ENCODE measurements at places on chromosomes 3 and 15.

GRCh38 chr3:191329654-191330529 lies at the start of gene UTS2B:
TSS of gene UTS2B (minus strand) at chr3:191330526. CDS start at chr3:191282189, 48,337 bp downstream.
- DNase-seq: peak; percentile 17

DNA sequence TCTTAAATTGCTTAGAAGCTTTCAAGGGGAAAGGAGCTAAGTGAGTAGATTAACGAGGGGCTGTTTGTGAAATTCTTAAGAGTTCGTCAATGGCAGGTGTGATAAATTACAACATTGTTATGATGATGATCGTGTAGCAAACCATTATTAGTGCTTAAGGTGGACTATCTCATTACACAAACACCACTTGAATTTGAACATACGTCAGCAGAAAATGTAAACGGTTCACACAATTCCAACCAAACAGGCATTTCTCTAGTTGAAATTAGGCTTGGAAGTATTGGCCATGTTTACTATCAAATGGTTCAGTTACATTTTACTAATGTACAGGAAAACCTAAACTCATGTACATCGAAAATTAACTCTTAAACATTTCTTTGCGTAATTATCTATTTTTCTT lies 102.8 kb downstream of the PYDC2 start:
- DNase-seq: no peak

GRCh38 chr3:71016178-71016845 lies 567.2 kb downstream of the FOXP1 start:
- no peak for DNase-seq

- DNase-seq: no peak
Observed at GRCh38 chr15:40289140-40289775, 6.4 kb upstream of the ANKRD63 start.

DNA sequence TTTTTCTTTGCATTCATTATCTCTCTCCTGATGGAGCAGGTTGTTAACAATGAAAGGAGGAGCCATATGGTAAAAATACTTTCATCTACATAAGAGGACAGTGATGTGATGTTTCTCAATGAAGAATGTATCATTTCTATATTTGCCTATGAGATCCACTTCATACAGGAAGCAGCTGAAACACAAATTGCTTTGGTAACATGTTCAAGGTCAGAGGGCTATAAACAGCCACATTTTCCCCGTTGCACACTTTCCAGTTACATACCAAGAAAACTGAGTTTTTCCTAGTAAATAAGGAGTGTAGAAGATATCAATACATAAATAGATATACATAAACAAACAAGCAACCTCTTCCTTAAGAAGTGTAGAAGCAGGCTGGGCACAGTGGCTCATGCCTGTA lies 32.6 kb upstream of the GYG1 start:
- no peak for DNase-seq

- no peak for DNase-seq
Observed at GRCh38 chr3:63611382-63611781, 41.1 kb upstream of the SNTN start.

- no peak for DNase-seq
Observed at GRCh38 chr3:63927422-63928280, 15.5 kb upstream of the SCAANT1 start.

Data from DMS 273 treated with DMSO at 0.1 percent for 48 hours (cell line).